ENCODE measurements at places on chromosomes 6 and 20. TPM values are rescaled to one million over a fixed set of nuclear protein-coding genes. Genes with fewer than 3 reads are reported as not detected.

The TMEM14B gene
- 59.6 TPM for total RNA-seq

The CRIP3 gene
- total RNA-seq, result 0.39 TPM

The EBF4 gene
- total RNA-seq, result 0.89 TPM

The MATN4 gene
- not detected for total RNA-seq
